Stimulated activated CD8-positive, alpha-beta memory T cell treated with anti-CD3 and anti-CD28 coated beads, Interleukin-7, amount 100 ng/mL, for 4 hours (primary cell): ENCODE measurements at places on chromosomes 1 and 21.

GRCh38 chr21:45292399-45293219, 4.9 kb upstream of the POFUT2 start:
- peak; percentile 29 for DNase-seq

DNA sequence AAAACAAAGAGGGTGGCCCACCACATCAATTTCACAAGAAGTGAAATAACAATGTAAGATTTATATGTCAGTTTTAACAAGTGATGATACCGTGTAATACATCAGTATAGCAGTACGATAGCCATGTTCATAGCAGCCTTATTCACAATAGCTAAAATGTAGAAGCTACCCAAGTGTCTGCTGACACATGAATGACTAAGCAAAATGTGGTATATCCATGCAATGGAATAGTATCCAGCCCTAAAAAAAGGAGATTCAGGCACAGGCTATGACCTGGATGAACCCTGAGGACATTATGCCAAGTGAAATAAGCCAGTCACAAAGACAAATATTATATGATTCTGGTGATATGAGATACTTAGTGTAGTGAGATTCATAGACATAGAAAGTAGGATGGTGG, 18.0 kb downstream of the KIF26B start:
- DNase-seq, result no peak

DNA sequence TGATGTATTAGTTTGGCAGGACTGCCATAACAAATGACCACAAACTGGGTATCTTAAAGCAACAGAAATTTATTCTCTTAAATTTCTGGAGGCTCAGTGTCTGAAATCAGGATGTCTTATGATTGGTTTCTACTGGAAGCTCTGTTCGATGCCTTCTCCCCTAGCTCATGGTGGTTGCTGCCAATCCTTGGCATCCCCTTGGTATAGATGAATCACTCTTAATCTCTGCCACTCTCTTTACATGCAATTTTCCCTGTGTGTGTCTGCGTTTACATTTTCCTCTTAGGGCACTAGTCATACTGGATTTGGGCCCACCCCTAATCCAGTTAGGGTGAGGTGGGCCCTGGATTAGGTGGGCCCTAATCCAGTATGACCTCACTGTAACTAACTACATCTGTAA, 54.7 kb upstream of the MPC2 start:
- no peak for DNase-seq

GRCh38 chr1:38558500-38559445, 300.8 kb downstream of the RRAGC start:
- DNase-seq, result no peak

DNA sequence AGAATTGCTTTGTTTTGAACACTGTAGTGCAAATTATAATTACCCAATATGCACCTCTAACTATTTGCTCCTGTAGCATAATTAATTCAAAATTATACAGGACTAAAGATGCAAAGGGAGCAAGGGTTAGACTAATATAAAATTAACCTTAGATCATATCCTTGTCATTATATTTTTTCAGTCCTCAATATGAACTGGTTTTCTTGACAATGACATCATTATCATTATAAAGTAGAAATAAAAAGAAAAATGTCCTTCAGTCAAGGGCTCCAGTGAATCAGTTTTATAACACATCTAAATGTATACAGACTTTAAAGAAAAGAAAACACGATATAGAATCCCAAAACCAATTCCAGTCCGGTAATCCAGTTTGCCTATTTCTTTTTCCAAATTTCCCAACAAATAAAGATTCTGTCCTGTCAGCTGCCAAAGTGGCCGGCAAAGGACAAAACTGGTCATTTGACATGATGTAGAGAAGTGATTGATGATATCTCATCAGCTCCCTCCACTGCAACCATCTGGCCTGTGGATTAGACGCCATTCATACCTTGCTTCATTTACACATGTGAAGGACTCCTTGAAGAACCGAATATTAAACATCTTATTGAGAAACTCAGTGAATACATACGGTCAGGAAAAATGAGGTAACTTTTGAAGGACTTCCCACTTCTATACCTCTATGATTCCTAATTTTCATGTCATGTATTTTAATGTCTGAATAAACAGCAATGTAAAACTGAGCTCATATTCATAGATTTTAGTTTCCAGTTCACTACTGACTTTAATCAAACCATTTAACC, 15.5 kb downstream of the DPYD start:
- no peak for DNase-seq

DNA sequence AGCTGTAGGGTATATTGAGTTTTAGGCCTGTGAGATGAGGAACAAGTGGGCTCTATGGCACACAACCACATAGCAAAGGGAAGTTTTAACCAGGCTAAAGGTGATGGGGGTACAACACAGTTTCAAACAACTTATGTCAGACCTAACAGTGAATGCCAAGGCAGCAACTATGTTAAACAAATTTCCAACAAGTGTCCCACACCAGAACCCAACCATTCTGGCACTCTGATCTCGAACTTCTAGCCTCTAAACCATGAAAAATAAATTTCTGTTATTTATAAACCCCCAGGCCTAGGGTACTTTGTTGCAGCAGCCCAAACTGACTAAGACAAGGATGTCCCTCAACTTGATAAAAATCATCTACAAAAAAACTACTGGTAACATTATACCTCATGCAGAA, 52.3 kb upstream of the INSL5 start:
- no peak for DNase-seq

DNA sequence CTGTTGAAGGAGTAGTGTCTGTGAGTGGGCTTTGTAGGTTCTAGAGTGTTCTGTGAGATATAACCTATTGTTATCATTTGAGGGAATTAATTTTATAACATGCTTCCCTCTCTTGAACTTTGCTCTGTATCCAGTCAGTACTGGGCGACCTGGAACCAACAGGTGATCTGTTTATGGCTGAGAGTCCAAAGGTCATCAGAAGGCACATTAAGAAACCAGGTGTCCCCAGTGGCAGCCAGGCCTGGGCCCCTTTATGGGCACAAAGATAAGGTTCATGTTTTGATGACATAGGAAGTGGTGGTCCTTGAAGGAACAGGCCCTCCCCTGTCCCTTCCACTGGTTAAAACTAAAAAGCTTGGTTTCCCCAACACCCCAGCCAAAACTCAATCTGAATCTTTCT, 61.1 kb downstream of the FHAD1 start:
- DNase-seq, result no peak

DNA sequence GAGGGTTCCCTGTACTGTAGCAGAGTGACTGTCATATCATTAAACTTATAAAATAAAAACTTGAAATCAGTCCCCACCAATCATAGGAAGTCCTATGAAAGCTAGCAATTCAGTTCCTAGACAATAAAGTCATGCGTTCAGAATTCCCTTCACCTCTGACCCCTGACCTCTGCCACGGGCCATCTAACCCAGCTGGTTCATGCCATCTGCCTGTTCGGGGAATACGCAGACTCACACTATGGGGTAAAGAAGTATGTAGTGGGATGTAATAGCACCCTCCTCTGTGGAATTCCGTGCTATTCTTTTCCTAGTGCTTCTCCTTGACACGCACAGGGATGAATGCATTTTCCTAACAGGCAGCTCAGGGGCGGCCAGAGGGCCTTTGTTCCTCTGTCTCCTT, 2.1 kb downstream of the GSTM4 start:
- DNase-seq, result no peak

- DNase-seq, result no peak
Observed at GRCh38 chr1:151511636-151512215, 539 bp downstream of the CGN start.
